Stimulated activated CD8-positive, alpha-beta memory T cell treated with anti-CD3 and anti-CD28 coated beads, Interleukin-15, amount 100 ng/mL, for 4 hours (primary cell): ENCODE measurements at places on chromosomes 5 and 9.

- no peak for DNase-seq
Observed at GRCh38 chr5:126265917-126266316, 157.3 kb upstream of the GRAMD2B start.

- no peak for DNase-seq
Observed at GRCh38 chr9:136345281-136346156, 18.0 kb downstream of the DNLZ start.

DNA sequence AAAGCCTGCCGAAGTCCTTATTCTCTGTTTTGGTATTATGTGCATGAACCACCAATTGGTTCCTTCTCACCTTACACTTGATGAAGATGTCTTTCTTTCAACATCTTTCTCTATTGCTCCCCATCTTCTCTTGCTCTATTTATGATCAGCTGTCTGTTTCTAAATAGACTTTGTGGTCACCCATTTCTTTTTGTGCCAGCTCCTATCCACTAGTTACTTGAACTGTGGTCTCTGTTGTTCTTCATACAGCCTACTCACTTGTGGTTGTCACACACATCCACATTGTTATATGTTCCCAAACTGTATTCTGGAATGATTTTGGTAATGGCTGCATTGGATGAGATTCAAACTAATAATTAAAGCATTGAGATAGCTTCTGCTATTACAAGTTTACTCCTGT, 11.4 kb downstream of the VCAN start:
- no peak for DNase-seq

GRCh38 chr9:121138973-121139372, 62.7 kb downstream of the RAB14 start:
- DNase-seq, result no peak

- no peak for DNase-seq
Observed at GRCh38 chr9:106994463-106994862, 131.5 kb downstream of the ZNF462 start.

- no peak for DNase-seq
Observed at GRCh38 chr5:172800088-172800551, 29.1 kb upstream of the DUSP1 start.

GRCh38 chr5:135034236-135034962, 371 bp upstream of the PITX1 start:
- no peak for DNase-seq

DNA sequence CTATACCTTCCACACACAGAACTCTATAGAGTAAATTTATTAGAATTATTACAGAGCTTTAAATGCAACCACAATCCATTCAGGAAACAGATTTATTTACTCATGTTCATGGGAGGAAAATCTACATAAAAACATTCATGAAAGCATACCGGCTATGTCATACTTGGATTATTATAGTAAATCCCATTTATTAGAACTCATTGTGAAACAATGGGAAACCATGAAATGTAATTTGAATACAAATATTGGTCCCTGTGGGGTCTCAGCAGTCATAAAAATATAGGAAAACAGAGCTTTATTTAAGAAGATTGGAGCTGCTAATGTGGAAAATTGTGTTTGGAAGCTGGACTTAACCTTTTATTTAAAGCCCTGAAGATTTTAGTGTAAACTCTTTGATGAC, 80.7 kb downstream of the HAPLN1 start:
- no peak for DNase-seq

GRCh38 chr5:180627386-180628120, 21.8 kb downstream of the FLT4 start:
- no peak for DNase-seq

DNA sequence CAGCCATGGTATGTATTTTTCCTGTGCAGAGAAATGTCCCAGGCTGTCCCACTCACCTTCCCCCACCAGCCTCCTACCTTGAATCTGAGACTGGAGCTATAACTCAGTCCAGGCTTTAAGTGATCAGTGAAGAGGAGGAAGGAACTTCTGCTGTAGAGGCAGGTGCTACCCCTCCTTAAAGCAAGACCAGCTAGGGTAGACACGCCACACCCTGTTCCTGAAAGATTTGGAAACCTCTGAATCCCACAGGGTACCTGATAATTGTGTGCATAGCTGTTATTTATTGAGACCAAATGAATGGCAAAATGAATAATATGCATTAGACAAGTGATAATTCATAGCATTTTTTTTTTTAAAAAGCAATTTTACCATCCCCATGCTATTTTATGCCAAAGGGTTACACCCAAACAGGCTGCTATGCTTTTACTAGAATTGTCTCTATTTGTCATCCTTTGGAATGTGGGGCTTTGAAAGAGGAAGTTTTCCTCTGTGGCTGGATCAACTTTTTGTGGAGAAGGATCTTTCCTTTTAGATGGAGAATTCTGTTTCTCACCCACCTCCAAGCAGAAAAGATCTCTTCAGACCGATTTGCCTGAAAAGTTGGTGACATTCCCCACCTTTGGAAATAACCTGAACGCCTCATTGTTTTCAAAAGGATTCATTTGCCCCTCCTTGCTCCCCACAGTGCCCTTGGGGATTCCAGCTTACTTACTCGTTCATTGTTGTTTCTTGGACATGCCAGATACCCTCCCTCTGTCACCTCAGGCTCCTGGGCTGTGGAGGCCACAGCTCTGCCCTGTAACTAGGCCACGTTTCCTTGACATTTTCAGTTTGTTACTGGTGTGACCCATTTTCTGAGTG, 248.7 kb downstream of the NR3C1 start:
- no peak for DNase-seq

DNA sequence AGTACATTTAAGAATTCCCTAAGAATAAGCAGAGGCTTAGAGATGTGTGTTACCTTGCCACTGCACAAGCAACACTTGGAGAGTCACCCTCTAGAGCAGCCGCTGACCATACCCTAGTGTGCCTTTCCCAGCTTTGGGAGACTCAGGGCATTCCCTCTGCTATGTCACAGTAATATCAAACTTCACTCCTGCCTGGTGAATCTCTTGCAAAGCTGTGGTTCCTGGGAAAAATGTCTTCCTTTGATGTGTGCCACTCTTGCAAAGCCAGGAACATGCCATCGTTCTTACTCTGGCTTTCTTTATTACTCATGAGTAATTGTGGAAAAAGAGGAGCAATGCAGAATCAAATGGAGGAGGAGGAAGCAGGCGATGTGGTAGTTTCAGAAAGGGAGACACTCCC, 173.2 kb downstream of the CCDC192 start:
- no peak for DNase-seq

DNA sequence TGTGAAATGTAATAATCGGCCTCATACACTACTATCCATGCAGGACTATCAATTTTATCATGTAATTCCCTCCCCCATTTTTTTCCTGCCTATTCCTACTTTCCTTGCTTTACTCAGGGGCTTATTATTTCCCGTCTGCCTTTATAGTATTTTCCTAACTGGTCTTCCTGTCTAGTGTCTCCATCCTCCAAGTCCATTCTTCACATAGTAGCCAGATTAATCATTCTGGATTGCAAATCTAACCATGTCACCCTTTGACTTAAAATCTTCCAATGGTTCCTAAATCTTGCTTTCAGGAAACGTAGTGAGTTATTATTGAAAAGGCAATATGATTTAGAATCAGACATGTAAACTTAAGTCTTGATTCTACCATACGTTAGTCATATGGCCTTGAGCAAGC, 307.4 kb upstream of the HAPLN1 start:
- no peak for DNase-seq
